PC-9 (cell line): ENCODE measurements at places on chromosomes 6 and 20. TPM values are rescaled to one million over a fixed set of nuclear protein-coding genes. Genes with fewer than 3 reads are reported as not detected.

Gene PLA2G7
- total RNA-seq: 0.68 and 0.98 TPM in 2 replicates

Gene COL10A1
- not detected in 2 replicates for total RNA-seq

Gene ZSCAN23
- total RNA-seq: 9.1 and 12.0 TPM in 2 replicates

Gene CAGE1
- total RNA-seq: 0.13 TPM in 2 replicates

Gene TNNC2
- 1.3 TPM in 1 of 2 replicates, not detected in the other for total RNA-seq

Gene GLP1R
- total RNA-seq: not detected in 2 replicates

Gene POU3F2
- total RNA-seq: not detected in 2 replicates

Gene ZSCAN16
- total RNA-seq: 5.6 and 5.9 TPM in 2 replicates

Gene OOEP
- total RNA-seq: 10.9 and 12.2 TPM in 2 replicates

Gene NFATC2
- total RNA-seq: 6.3 and 6.8 TPM in 2 replicates

Gene CLDN20
- total RNA-seq: not detected in 2 replicates

Gene C20orf144
- 0.18 and 0.20 TPM in 2 replicates for total RNA-seq

Gene RBM24
- 0.72 and 0.85 TPM in 2 replicates for total RNA-seq

Gene C20orf96
- total RNA-seq: 20.7 and 25.7 TPM in 2 replicates

Gene UQCC2
- 71.2 and 72.9 TPM in 2 replicates for total RNA-seq

Gene CALHM5
- not detected in 2 replicates for total RNA-seq

Gene VIP
- total RNA-seq: not detected in 2 replicates
